ENCODE measurements at places on chromosomes 4 and X.

GRCh38 chr4:53592686-53593501 lies 1.6 kb upstream of the LNX1 start:
- DNase-seq = no peak

GRCh38 chrX:153459986-153460385 lies 10.4 kb downstream of the HAUS7 start:
- DNase-seq = no peak

- peak; percentile 29 for DNase-seq
Measured at GRCh38 chrX:134026565-134027311, 41.3 kb upstream of the GPC3 start.

DNA sequence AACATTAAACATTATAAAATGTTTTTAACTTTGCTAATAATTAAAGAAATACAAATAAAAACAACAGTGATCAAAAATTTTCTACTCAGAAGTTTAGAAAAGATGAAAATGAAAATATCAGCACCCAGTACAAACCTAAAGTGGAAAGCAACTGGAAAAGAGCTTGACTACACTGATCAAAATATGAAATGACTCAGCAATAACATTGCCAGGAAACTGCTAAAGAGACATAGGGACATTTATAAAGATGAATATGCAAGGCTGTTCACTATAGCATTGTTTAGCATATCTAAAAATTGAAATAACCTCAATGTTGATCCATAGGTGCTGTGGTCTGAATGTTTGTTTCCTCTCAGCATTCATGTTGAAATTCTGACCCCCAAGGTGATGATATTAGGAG lies 88.5 kb upstream of the NOCT start:
- no peak for DNase-seq

DNA sequence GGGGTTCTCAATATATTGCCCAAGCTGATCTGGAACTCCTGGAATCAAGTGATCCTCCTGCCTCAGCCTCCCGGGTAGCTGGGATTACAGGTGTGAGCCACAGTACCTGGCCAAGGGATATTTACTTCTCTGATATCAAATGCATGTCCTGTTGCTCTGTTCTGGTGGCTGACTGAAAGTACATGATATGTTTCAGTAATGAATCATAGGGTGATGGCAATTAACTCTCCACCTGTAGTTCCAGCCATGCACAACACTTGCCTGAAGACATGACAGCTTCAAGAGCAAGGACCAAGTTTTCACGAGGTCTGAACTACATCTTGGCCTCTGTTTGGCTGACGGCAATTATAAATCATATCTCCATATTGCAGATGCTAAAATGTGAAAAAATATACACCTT lies 9.1 kb downstream of the ZCCHC4 start:
- no peak for DNase-seq

GRCh38 chr4:63717384-63717783 lies 691.9 kb downstream of the TECRL start:
- DNase-seq = no peak

GRCh38 chr4:73589887-73590801 lies 30.1 kb downstream of the RASSF6 start:
- no peak for DNase-seq

DNA sequence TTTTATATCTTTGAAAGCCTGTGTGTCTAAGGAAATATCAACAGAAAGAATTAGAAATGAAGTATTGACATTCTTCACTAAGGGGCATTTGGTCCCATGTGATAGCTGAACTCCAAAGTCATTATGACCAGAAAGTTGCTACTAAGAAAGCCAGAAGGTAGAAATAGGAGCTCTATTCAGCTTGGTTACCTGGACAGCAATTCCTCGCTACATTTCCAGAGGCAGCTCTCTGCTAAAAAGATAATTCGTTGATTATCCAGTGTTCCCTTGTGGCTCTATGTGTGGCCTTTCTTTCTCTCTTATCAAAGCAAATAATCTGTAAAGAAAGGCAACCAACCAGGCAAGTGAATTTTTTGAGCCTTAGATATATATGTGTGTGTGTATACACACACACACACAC lies 341.3 kb downstream of the ADGRL3 start:
- no peak for DNase-seq

GRCh38 chrX:141176586-141177451 lies at the start of gene LDOC1:
Gene LDOC1, minus strand, starts transcription at chrX:141177129. Its CDS starts 108 bp downstream, at chrX:141177021.
- DNase-seq = peak; percentile 74

- DNase-seq = peak; percentile 11
Measured at GRCh38 chr4:110518889-110519490, 43.0 kb downstream of the ENPEP start.

DNA sequence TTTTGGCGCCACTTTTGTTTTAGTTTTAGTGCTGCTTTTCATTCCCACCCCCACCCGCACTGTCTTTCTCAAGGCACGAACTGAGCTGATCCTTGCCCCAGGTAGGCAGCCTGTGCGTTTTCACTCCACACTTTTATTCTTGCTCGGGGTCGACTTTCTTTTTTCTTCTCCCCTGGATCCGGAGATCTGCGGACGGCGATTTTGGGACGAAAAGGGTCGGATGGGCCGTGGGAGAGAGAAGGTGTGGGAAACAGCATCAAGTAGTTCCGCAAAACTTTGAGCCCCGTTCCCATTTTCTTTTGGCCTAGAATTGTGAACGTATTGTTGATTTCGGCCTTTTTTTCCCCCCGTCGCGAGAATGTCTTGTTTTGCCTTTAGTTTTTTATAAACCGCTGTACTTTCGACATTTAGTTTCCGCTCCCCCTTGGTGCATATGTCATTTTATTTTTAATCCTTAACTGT lies 531 bp downstream of the STAG2 start:
- DNase-seq = no peak

DNA sequence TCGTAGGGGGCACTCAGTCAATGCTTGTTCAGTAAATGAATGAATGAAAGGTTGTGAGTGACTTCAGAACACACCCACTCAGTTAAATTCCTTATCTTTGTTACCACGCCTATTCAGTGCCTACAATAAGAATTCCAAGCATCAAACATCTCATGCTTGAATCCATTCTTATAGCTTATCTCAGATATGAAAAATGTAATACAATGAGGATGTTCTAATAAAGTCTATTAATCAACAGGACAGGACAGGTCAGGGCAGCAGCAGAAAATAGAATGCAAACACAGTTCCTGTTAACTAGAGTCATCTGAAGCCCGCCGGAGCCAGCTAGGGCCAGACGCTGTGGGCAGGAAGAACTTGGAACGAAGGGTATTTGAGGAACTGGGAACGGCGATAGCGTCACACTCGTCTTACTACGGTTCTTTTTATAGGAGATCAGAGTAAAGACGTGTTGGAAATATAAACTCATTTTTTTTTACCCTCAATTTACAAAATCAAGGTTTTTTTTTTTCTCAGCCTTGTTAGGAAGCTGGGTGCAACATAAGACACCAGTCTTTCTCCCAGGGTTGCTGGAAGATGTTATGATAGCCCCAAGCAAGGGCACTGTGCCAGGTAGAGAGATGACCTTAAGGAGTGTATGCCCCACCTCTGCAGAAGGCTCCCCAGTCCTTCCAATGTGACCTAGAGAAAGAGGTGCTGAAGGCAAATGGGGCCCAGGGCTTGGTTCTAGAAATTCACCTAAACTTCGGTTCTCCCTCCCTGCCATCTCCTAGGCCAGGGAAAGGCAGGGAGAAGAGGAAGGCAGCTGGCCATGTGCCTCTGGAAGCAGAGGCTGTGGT lies 48.3 kb downstream of the SEL1L3 start:
- DNase-seq = no peak

GRCh38 chrX:16762579-16762978 lies 23.7 kb upstream of the TXLNG start:
- DNase-seq = no peak

GRCh38 chr4:40190880-40191815 lies 5.7 kb upstream of the RHOH start:
- DNase-seq = no peak

- DNase-seq = no peak
Measured at GRCh38 chr4:5133201-5133600, 81.9 kb downstream of the STK32B start.

DNA sequence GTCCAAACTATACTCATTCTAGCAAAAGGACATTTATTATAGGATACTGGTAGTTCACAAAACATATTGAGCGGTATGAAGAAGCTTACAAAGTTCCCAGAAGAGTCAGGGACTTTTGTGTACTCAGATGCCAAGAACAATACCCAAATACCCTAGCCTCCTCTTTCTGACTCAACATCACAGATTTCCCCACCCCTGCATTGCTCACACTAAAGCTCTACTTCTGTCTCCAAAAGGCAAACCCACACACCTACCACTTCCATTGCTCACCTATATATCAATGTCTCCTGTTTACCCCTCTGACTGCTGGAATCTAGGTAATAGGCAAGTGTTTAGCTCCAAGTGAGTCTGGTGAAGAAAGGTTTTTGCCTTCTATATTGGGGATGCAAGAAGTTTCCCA lies 100.7 kb upstream of the HCCS start:
- DNase-seq = no peak

DNA sequence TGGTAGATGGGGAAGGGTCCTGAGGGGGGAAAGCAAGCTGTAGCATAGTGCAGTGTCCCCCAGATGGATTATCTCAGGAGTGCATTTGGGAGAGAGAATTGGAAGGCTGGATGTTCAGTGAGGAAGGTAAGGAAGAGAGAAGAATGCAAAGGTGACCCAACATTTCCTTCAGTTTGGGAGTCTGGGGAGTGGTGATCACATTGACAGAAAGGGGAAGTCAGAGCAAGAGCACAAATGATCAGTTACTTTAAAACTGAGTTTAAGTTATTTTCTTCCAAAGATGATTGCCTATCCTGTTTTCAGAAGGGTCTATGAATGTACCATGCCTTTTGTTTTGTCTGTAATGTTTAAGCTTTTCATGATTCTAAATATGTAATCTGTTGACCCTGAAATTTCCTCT lies 47.6 kb downstream of the ARHGAP10 start:
- DNase-seq = no peak

GRCh38 chr4:76250962-76251361 lies 559 bp upstream of the FAM47E start:
- no peak for DNase-seq

DNA sequence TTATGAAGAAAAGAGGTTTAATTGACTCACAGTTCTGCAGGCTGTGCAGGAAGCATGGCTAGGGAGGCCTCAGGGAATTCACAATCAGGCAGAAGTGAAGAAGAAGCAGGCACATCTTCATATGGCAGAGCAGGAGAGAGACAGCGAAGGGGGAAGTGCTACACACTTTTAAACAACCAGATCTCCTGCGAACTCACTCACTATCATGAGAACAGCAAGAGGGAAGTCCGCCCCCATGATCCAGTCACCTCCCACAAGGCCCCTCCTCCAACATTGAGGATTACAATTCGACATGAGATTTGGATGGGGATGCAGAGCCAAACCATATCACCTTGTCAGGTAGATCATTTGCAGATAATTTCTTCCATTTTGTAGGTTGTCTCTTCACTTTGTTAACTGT lies 555.5 kb upstream of the MAGEB2 start:
- no peak for DNase-seq

DNA sequence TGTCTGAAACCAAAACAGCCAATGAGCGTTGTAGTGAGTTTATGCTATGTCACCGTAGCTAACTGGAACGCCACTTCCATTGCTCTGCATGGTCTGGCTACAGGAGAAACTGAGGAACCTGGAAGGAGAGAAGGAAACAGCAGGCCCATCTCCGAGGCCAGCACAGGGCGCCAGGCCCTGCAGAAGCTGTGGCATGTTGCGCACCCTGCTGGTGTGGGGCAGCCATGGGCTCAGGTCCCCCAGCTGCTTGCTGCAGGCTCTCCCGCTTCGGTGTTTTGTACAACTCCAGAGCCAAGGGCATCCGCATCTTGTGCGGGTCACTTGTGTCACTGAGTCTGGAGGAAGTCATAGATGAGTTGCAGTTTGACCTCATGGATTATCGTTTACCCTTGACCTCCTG lies 89.2 kb downstream of the AFAP1 start:
- DNase-seq = no peak
